ENCODE measurements at places on chromosomes 1 and 21.

DNA sequence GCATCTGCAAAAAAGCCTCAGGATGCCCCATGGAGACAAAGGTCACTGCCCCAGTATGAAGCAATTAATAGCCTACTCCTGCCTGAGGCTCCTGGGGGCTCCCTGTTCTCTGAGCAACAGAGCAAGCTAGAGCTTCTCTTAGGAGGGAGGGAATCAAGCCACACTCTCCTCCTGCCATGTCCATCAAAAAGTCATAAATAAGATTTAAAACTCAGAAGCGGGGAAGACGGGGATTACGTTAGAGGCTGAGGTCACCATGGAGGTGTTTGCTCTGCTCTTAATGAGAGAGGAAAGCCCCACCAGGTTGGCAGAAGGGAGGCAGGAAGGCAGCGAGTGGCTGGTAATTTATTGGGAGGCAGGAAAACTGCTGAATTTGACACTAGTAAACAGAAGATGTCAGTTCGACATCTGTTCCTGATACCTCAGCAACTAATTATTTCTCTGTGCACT lies 98.4 kb upstream of the TNR start:
- no peak for DNase-seq

DNA sequence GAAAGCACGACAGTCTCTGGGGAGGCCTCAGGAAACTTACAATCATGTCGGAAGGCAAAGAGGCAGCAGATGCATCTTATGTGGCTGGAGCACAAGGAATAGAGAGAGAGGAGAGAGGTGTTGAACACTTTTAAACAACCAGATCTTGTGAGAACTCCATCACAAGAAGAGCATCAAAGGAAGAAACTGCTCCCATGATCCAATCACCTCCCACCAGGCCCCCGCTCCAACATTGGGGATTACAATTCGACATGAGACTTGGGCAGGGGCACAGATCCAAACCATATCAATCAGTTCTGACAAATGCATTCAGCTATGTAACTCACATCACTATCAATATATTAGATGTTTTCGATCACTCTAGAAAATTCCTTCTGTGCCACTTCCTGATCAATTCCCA lies 37.6 kb downstream of the ETS2 start:
- DNase-seq: no peak

DNA sequence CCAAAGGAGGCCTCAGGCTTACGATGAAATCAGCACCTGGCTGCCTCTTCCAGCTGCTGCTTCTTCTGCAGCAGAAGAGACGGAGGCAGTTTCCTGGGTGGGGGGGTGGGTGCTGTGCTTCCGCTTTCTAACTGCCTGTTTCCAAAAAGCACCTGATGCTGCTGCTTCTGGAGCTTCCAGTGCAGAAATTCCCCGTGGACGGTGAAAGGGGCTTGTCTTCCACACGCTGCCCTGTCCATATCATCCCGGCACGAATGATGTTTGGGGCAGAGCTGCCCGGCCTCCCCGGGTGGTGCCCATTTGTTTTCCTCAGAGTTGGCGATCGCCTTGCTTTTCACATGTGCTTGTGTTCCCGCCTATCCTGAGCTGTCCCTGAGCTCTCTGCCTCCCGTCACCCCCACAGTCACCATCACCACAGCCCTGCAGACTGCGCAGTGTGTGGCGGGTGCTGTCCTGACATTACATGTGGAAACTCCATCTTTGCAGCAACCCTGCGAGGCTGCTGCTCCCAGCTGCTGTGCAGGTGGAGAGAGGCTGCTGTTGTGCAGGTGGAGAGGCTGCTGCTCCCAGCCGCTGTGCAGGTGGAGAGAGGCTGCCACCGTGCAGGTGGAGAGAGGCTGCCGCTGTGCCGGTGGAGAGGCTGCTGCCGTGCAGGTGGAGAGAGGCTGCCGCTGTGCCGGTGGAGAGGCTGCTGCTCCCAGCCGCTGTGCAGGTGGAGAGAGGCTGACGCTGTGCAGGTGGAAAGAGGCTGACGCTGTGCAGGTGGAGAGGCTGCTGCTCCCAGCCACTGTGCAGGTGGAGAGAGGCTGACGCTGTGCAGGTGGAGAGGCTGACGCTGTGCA lies 1.8 kb downstream of the TTLL10 start:
- DNase-seq: no peak

DNA sequence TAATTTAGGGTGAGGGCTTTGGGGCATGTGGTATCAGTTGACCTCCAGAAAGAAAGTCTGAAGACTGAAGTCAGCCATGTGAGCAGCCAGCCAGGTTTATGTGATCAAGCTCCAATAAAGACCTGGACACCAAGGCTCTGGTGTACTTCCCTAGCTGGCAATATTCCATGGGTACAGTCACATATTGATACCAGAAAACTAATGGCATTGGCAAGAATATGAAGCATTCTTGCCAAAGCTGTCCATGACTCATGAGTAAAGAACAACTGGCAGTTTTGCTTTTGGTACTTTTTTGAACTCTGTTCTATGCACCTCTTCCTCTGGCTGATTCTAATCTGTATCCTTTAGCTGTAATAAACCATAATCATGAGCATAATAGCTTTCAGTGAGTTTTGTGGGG lies 415.3 kb upstream of the CAMK1G start:
- DNase-seq: no peak

GRCh38 chr21:43976661-43977060 lies 35.4 kb upstream of the TRAPPC10 start:
- DNase-seq: no peak

GRCh38 chr1:223466151-223466550 lies 72.9 kb downstream of the CCDC185 start:
- no peak for DNase-seq

DNA sequence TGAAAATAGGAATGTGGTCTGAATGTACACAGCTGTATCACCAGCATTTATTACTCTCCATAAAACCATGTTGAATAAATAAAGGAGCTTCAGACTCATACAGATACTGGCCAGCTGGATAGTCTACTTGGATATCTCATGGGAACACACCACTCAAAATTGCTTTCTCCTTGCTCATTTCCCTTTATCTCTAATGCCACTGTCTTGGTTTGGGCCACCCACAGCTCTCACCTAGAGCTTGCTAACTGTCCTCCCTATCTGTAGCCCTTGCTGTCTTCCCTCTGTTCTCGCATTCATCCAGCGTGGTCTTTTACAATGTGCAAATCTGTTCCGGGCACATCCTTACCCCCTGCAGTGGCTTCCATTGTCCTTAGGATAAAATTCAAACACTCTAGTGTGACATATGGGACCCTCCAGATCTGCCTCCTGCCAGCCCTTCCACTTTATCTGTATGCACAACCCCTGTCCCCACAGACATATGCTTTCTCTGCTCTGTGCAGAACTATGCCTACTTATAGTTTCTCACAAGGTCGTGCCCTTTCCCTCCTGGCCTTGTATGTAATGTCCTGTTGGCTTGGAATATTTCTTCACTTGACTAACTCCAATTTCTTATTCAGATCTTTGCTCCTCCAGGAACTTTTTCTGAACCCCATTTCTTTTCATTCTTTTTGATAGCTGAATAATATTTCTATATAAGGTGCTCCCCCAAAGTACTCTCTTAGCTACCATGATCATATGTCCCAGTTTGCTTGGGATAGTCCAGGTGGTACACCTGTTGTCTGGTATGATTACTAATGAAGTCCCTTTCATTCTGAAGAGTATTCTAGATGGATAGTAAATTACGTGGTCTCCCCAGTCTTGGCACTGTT lies 2.9 kb downstream of the FLVCR1 start:
- no peak for DNase-seq

DNA sequence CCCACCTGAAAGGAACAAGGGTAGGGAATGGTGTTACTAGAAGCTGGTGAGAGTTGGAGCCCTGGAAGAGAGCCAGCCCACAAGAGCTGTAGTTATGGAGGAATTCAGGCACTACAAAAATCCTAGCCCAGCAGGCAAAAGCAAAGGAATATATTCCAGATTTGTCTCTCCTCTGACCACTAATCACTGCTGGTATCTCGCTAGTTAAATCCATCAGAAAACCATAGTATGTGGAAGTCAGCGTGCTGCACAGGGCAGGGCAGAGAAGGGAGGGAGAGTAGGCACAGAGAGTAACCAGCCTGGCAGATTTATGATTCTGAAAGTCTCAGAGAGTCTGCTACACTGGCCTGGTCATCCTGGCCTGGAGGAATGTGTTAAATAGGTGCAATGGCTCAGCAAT lies 88.6 kb downstream of the SELENOF start:
- no peak for DNase-seq

- no peak for DNase-seq
Observed at GRCh38 chr1:206449565-206449964, 20.7 kb upstream of the IKBKE start.

DNA sequence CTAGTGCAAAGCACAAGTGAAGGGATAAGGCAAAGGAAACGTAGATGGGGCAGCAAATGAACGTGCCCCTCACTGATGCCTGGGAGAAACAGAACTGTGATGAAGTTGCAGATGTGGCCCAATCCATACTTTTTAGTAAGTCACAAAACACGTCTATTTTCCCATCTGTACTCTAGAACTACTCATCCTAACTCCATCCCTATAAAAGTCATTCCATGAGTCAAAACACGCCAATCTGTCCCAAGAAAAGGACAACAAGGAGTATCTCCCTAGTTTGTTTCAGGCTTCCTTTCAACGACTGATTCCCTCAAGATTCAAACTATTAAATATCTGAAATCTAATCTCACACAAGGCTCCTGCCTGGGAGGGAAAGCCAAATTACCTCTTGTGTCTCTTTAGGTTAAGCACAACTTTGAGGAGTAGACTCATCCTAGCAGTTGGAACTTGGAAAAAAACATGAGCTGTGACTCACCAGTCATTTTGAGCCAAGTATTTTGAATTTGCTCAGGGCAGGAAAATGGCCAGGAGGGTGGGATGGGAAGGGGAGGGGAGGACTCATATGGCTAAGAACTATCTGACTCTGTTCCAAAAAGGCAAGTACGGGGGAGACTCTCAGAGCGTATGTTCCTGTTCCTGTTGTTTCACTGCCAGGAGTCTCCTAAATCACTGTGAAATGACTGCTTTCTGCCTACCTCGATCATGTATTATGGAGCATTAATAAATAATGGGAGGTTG lies 214.5 kb upstream of the CAMK1G start:
- no peak for DNase-seq

- DNase-seq: no peak
Observed at GRCh38 chr1:47843059-47843458, 154.1 kb downstream of the TRABD2B start.

DNA sequence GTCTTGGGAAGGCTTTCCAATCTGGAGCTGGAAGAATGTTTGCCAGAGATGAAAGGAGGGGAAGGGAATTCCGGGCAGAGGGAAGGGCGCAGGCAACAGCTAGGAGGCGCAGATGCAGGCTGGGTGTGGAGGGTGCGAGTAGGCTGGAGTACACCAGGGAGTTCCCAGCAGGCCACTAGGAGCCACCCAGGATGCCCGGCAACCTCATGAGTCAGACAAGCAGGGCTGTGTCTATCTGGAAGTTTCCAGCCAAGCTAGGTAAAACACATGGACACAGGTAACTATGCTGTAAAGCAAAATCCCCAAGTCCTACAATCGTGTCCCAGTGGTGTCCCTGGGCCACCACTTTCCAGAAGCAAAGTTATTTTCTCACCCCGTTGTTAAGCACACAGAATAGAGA lies 990 bp upstream of the NBL1 start:
- DNase-seq: no peak

DNA sequence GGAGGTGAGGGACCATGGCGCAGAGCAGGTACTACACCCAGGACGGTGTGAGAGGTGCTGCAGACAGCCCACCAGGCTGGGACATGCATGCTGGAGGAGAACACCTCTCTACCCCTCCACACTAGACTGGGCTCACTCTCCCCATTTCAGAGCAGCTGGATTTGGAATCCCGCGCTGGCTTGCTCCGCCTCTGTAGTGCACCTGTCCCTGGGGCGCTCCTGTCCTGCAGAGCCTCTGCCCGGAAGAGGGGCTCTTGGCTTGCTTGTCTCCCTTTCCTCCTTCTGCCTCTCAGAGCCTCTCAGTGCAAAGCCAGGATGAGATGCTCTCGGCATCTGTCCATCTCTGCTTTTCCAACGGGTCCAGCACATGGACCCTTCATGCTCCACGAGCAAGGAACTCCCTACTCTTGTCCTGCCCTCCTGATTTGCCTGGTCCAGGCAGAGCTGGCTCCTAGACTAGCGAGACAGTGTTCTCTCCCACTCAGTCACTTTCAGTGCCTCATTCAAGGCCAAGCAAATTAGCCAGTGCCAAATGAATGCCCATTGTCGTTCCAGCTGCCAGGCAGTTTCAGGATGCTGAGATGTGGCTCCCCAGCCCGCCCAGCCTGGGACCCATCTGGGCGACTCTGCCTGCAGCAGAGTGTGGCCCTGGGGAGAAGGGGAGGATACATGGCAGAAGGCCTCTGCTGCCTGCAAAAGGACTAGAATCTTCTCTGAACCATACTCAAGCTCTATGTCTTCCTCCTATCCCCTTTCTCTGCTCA lies 33.7 kb downstream of the CDCA8 start:
- DNase-seq: no peak

DNA sequence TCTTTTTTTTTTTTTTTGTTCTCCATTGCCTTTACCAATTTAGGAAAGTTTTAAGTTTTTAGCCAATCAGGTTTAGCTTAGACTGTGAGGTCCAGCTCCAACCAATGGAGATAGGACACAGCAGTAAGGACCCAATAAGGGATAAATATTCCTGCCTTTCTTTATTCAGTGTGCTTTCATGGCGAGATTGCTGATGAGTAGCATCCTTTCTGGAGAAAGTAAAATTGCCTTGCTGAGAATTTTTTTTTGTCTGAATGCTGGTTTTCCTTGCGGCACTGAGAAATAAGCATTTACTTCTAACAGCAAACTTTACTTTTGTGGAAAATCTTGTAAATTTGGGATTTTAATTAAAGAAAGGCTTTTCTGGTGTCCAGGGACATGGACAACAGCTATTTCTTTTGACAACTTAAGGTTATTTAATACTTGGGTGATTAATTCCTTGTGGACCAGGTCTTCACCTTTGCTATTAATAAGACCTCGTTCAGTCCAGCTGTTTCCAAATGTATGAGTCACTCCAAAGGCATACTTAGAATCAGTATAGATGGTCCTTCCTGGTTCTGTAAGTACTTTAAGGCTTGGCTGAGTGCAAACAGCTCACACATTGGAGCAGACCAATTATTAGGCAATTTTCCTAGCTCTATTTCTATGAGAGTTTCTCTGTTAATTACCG lies 54.1 kb downstream of the SERINC2 start:
- no peak for DNase-seq

DNA sequence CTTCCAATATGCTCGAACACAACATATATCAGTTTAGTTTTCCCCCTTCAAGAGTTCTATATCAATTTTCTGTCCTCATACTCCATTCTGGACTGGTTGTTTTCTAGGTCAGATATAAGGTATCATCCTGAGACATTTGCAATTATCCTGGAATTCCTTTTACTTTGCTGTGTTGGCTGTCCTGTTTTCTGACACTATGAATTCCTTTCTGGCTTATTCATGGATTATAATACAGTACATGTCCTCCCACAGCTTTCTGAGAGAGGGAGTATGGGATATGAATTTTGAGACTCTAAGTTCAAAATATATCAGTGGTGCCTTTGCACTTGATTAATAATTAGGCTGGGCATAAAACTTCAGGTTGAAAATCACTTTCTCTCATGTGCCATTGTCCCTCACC lies 11.9 kb downstream of the PHTF1 start:
- DNase-seq: no peak

GRCh38 chr1:98157524-98158313 lies 236.9 kb upstream of the DPYD start:
- no peak for DNase-seq

Data from stimulated activated CD8-positive, alpha-beta memory T cell treated with anti-CD3 and anti-CD28 coated beads, Interleukin-4, amount 100 ng/mL, for 4 hours (primary cell).